NT2/D1 (cell line): ENCODE measurements at places on chromosomes 7 and 10.

DNA sequence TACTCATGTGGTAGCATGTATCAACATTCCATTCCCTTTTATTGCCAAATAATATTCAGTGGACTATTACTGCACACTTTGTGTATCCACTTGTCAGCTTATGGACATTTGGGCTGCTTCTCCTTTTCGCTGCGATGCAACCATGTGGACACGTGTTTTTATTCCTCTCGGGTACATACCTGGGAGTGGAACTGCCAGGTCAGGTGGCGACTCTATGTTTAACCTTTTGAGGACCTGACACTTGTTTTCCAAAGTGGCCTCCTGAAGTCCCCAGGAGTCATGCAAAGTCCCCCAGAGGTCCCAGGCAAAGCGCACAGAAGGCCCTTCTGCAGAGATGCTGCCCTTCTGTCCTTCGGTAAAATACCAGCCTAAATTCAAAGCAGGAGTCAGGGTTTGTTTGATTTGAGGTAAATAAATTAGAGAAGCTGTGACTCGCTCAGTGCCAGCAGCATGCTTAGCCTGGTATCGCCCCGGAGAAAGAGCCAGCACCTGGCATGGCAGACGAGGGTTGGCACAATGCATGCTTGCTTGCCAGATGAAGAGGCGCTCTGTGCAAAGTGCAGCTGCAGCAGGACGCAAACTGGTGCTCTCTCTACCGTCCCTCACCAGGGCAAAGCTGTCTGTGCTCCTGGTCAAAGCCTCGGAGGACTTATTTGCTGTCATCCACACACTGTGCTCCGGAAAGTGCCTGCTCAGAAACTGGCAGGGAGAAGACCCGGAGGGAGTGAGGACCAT is 37.8 kb downstream of the HIPK2 start:
- DNase-seq, result no peak

- no peak for DNase-seq
Measured at GRCh38 chr7:140639366-140640053, 1.1 kb downstream of the DENND2A start.

DNA sequence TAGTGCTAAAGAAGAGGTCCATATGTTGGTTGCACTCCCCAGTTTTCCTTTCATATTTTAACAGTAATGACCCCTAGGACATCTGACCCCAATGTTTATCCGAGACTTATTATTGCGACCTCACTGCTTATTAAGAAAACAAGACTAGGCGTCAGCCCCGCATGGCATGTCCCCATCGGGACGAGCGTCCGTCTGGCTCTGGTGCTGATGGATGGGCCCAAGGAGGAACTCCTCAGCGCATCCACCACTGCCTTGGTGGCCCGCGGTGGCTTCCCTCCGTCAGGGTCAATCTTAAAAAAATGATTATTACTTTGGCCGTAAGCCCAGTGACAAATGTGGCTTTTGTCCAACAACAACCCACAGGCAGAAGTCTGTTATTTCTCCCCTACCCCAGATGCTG is 40.1 kb upstream of the CXCL12 start:
- DNase-seq, result no peak

DNA sequence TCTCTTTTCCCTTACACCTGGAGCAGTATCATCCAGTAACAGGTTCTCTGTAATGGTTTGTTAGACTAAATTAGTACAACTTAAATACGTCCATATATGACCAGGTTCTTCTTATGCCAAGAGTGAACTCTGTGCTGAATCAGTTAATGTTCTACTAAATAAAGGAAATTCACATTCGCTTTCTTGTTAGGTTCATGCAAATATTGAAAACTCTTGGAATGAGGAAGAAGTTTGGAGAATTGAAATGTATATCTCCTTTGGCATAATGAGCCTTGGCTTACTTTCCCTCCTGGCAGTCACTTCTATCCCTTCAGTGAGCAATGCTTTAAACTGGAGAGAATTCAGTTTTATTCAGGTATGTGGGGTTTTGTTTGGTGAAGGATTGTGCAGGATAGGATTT is 15.3 kb upstream of the CFAP69 start:
- DNase-seq, result no peak

- no peak for DNase-seq
Measured at GRCh38 chr7:87984088-87984487, 50.0 kb downstream of the ADAM22 start.

GRCh38 chr7:105524840-105525239 is 2.8 kb upstream of the PUS7 start:
- DNase-seq, result no peak

DNA sequence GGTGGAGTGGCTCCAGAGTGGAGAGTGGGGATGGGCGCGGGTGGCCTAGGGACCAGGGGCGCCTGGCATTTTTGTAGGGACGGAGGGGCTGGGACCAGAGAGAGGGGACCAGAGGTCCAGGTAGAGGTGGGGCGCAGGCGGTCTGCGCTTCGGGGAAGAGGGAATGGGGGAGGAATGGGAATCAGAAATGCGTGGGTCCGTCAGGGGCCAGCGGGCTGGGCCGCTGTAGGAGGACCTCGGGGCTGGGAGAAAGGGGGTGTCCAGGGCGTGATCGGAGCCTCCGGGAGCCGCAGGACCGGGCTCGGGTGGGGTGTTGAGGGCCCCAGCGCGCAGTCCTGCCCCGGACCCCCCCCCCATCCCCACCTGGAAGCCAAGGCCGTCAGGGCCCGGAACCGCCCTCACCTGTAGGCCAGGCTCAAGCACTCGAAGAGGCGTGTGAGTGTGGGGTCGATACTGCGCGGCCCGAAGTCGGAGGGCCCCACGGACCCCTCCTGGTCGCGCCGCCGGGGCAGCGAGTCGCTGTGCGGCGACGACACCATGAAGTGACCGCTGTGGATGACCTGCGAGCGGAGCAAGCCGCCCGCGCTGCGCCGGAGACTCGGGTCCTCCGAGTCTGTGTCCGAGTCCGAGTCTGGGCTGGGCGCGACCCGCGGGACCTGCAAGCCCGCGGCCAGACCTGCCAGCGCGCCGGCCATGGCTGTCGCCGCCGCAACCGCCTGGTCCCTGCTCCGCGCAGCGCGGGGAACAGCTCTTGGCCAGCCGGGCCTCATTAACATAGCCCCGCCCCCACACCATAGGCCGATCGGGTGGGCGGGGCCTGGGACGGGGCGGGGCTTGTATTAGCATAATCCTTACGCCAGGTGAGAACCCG is at the start of gene MLXIPL:
TSS of gene MLXIPL (minus strand) at position 725 of the 871 bp plus-strand sequence. CDS start at position 695, 30 bp downstream.
- peak; percentile 82 for DNase-seq

DNA sequence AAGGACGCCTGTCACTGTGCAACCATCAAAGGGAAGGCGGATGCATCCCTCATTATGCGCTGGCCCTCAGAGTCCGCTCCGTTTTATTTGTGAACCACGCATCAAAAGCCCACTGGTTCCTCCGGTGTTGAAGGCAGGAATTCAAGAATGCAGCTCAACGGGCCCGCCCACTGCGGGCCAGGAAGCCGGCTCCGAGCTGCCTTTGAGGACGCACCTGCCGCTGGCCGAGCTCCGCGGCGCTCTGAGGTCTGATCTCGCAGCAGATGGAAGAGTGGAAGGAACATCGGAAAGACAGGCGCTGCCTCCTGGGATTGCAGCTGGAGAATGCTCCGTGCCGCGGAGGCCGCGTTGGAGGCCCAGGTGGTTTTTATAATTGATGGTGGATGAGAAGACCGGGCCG is 56.9 kb upstream of the ADGRA1 start:
- no peak for DNase-seq

DNA sequence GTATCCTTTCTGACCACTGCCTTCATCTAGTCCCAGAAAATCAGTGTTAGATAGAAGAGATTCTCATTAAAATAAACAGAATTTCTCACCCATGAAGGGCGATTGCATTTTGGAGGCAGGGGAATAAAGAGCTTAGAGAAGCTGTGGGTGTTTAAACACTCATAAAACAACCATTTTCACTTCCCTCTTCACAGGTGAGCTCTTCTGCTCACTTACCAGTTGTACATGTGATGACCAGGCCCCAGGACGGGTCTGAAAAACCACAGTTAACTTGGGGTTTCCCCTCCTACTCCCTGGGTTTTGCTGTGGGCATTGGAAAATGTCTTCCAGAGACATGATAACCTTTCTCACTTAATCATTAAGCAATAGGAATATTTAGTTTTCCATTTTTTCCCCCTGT is 411.6 kb upstream of the DPP6 start:
- no peak for DNase-seq

DNA sequence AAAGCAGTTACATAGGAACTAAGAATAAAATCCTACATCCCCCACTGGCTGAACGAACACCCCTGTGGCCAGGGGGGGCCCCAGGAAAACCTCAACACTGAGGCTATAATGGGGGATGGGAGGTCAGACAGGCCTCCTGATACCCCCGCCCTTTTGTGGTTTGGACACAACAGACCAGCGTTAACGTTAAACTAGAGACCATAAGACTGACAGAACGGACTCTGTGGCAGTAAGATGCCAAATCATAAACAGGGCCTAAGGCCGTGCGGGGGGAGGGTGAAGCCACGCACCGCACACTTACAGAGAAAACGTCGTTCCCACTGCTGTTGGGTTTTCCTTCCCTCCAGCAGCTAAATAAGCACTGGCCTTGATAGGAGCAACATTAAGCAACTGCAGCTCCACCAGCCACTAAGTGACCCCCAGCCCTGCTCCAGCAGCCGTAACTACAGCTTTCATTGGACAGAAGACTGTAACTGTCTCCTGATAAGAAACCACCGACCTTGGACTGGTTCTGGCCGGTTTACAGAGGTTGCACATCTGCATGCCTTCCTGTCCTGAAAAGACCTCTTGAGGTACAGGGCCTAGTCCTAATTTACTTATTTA is 3.4 kb upstream of the PPP2R2D start:
- no peak for DNase-seq

DNA sequence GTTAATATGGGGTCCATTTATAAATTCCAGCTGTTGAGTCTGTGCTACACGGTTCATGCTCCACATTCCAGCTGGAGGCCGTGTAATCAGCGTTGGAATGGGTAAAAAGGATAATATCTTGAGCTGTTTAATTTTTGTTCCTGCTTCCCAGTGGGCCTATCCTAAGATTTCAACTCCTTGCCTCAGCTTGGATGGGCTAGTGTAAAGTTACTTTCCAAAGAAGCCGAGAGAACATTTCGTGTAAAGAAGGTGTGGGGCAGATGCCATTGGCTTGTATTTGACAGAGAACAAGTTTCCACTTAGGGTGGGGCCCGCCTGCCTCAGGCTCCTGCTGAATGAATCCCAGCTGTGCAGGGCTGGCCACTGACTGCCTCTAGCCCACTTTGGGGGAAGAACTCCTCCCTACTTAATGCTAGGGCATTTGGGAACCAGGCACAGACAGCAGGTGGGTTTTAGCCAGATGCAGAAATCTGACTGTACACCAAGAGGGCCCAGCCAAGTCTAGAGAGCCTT is 125.9 kb upstream of the LYZL2 start:
- DNase-seq, result no peak

GRCh38 chr10:104052431-104052830 is 33.2 kb downstream of the COL17A1 start:
- DNase-seq, result no peak

DNA sequence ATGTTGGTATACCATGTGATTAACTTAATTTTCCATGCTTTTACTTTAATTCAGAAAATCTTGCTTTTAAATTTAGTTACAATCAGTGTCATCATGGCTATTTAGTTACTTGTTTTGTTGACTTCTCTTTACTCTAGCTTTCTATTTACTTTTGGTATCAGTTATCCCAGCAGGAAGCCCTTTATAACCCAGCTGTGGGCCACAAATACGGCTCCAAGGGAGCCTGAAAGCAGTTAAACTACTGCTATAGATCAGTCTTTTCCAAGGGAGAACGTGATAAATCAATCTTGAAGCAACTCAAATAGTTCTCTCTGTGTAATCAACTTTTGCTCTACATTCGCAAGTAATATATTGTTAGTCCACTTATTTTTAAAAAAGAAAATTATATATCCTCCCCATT is 287.4 kb downstream of the CACNA2D1 start:
- DNase-seq, result no peak

DNA sequence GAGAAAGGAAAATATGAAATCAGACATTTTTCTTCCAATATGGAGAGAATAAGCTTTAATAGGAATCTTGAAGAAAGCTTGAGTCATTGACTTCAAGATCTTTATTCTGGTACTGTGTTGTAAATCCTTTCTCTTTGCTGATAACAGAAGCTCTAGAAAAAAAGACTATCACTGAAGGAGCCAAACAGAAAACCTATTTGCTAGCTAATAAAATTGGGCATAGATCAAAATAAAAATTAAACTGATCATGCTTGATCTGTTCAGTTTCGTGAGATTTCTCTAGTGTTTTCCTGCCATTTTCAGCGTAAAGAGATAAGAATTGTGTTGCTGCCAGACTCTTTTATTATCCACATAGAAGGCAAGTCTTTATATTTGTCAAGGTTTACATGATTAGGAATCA is 1.5 kb upstream of the GHITM start:
- DNase-seq, result no peak

DNA sequence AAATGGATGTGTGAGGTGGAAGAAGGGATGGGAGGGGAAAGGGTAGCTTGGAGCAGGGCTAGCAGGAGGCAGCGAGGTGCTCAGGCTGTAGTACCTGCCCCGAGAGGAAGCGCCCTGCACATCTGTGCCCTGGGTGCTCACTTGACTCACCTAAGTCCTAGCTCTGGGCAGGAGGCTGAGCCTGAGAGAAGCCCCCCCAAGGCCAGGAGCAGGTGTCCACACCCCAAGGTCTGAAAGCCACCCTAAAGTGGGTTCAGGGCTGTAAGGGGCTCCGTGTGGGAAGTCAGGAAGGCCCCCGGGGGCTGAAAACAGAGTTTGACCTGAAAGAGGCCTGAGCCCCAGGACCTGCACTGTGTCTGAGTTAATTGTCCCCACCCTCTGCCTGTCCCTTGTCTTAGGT is 95.8 kb upstream of the PODXL start:
- no peak for DNase-seq

DNA sequence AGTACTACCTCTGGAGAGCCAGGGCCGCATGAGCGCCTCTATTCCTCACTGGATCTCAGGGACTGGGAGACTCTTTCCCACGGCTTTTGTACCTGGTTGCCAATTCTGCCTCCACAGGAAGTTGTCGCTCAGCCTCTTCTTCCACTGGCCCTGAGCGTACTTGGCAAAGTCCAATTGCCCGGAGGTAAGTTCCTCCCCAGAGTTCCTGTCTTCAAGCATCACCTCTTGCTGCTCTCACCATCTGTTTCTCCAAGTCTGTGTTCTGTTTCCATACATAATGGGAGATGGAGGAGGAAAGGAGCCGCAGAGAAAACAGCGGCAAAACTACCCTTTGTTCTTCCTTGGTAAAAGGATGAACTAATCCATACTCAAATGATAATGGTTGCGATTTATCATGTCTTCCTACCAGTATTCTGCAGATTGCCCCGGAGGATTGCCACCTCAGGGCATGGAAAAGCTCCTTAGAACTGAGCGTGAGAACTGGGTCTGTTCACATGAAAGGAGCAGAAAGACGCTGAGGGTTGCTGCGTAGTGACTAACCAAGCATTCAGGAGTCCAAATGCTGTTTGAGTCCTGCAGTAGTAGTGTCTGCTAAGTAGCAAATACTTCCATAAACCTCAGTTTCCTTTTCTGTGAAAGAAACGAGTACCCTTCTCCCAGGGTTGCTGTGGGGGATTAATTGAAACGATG is 170.2 kb upstream of the GLI3 start:
- DNase-seq, result no peak

- DNase-seq, result no peak
Measured at GRCh38 chr7:66283003-66283920, 78.1 kb downstream of the TPST1 start.

- no peak for DNase-seq
Measured at GRCh38 chr7:94041529-94041928, 37.4 kb upstream of the BET1 start.
